ENCODE measurements at places on chromosomes 11 and 22.

DNA sequence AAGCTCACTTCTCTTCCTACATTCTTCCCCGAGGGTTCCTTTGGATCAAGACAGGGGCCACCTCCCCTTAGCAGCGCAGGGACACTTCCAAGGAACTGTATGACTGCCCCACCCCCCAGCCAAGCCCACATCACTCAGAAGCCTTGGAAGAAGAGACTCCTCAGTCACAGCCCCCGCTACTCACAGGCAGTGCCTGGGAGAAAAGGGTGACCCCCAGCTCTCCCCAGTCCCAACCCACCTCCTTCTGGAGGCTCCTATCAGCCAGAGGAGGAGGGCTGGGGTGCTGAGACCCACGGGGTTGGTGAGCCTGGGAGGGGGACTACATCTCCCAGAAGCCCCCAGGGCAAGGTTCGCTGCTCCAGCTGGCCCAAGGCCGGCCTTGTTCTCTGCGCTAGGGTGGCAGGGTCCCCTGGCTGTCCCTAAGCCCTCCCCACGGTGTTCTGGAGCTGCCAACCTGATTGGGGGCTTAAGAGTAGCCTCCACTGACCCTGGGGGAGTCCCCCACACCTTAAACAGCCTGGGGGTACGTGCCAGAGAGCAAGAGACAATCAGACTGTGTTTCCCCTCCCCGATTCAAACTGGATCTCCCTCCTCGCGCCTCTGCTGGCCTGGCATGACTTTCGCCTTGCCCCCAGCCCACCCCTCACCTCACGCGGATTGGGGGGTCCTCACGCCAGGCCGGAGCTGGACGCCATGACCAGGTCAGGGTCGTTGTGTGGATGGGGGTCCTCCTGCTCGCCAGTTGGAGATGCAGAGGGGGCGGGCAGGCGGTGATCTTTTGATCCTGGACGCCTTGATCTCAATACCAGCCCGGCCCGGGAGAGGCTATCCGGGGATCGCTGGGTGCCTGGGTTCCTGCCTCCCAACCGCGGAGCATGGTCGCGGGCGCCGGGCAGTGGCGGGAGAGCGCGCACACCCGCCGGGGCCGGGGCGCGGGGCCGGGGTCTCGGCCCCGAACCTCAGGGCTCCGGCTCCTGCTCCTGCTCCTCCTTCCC, 838 bp downstream of the BCL9L start:
- H3K36me3 ChIP-seq, result no peaks in the 10 kb centered on the region
- H3K4me1 ChIP-seq, result peaks cover 34% of the 10 kb centered on the region
- peak; percentile 82 for DNase-seq
- peak overlapping the region; percentile 11 for H3K27ac ChIP-seq

GRCh38 chr22:19663821-19664355, 50.4 kb upstream of the SEPTIN5 start:
- H3K36me3 ChIP-seq, result no peaks in the 10 kb centered on the region
- H3K27me3 ChIP-seq, result peaks cover 11% of the 10 kb centered on the region
- peaks cover 30% of the 10 kb centered on the region for H3K4me1 ChIP-seq
- peak; percentile 64 for DNase-seq

DNA sequence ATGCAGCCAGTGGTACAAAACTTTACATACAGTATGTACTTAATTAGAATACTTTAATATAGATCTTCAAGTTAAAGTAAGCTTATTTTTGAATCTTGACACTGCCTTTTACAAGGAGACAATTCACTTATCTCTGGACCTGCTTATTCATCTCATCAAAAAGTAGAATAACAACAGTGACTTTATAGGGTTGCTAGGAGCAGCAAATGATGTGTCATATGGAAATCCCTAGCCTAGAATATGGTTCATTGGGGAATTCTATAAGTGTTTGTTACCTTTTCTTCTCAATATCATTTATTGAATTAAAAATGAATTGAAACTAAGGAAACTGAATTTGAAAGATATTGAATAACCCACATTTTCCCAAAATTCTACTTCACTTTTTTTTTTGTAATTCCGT, 45.0 kb upstream of the FIBIN start:
- H3K27ac ChIP-seq, result no peak overlapping the region
- no peak overlapping the region for H3K4me3 ChIP-seq
- no peaks in the 10 kb centered on the region for H3K27me3 ChIP-seq
- H3K4me1 ChIP-seq, result peaks cover 3% of the 10 kb centered on the region

DNA sequence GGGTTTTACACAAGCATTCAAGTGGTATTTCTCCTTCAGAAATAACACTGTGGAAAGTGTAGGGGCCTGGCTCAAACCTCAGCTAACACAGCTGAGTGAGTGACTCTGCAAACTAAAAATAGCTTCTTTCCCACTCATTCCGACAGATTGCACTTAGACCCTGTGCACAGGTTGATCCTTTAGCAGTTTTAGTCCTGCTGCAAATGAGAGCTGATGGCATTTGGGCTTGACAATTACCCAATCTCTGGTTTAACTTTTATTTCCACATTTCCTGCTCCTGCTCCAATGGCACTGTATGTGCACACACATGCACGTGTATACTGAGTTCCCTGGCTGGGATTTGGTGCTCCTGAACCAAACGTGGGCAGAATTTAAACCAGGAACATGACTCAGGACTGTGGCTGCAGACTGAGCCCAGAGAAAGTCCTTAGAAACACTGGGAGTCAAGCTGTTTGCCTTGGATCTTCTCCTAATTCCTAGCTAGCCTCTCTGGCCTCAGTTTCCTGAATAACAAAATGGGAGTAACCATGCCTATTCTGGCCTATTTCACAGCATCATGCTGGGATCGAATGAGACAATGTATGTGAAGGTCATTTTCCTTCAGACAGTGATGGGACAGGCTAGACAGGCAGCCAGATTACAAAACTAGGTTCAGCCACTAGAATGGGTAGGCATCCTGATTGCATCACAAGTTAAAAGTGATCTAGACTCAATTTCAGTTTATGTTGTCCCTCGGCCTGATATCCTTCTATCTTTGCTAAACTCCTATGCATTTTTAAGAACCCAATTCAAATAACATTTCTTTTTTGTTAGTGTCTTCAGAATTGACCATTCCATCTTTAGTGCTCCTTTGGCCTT, 58.2 kb downstream of the SERGEF start:
- no peaks in the 10 kb centered on the region for H3K27me3 ChIP-seq
- H3K36me3 ChIP-seq, result peaks cover 12% of the 10 kb centered on the region
- DNase-seq, result no peak
- H3K4me1 ChIP-seq, result peaks cover 2% of the 10 kb centered on the region
- H3K4me3 ChIP-seq, result no peak overlapping the region

DNA sequence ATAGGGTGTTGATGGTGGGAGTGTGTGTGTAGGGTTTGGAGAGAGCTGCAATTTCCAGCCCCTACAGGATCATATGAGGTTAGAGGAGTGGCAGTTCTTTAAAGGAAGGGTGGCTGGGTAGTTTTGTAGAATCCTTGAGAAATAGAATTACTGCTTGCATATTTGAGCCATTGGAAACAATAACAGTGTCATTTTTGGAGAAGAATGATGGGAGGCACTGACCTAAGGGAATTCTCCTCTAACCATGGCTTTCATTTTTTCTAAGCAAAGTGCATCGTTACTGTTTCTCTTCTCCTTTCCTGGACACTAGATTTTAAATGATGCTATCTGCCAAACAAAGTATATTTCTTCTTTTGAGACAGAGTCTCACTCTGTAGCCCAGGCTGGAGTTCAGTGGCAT, 66.9 kb upstream of the RRM1 start:
- H3K4me1 ChIP-seq, result no peaks in the 10 kb centered on the region
- H3K4me3 ChIP-seq, result no peak overlapping the region
- H3K27ac ChIP-seq, result no peak overlapping the region
- no peak for DNase-seq
- H3K27me3 ChIP-seq, result no peaks in the 10 kb centered on the region

GRCh38 chr11:708511-708910, 2.5 kb downstream of the EPS8L2 start:
- no peak for DNase-seq
- no peak overlapping the region for H3K27ac ChIP-seq
- no peak overlapping the region for H3K4me3 ChIP-seq
- peaks cover 2% of the 10 kb centered on the region for H3K4me1 ChIP-seq
- no peaks in the 10 kb centered on the region for H3K36me3 ChIP-seq

DNA sequence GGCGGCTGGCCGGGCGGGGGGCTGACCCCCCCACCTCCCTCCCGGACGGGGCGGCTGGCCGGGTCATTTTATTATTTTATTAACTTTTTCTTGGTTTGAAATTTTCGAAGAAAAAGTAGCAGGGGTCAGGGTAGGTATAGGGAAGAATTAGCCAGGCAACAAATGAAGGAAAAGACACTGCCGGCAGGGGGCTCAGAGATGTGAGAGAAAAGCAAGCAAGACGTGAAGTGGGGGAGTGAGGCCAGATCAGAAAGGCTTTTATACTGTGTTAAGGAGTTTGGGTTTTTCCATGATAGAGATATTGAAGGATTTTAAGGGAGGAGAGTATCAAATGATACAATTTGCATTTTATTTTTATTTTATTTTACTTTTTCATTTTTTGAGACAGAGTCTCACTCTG, 19.0 kb downstream of the RNF214 start:
- peaks cover 5% of the 10 kb centered on the region for H3K36me3 ChIP-seq
- no peak for DNase-seq
- peak overlapping the region; percentile 82 for H3K27ac ChIP-seq
- peaks cover 5% of the 10 kb centered on the region for H3K4me1 ChIP-seq
- no peak overlapping the region for H3K4me3 ChIP-seq

- DNase-seq, result no peak
- no peak overlapping the region for H3K4me3 ChIP-seq
- H3K4me1 ChIP-seq, result peaks cover 51% of the 10 kb centered on the region
- H3K36me3 ChIP-seq, result peaks cover 7% of the 10 kb centered on the region
- H3K27me3 ChIP-seq, result peaks cover 3% of the 10 kb centered on the region
These were observed 5.4 kb downstream of the LDLRAD3 start for GRCh38 chr11:35949242-35949641.

DNA sequence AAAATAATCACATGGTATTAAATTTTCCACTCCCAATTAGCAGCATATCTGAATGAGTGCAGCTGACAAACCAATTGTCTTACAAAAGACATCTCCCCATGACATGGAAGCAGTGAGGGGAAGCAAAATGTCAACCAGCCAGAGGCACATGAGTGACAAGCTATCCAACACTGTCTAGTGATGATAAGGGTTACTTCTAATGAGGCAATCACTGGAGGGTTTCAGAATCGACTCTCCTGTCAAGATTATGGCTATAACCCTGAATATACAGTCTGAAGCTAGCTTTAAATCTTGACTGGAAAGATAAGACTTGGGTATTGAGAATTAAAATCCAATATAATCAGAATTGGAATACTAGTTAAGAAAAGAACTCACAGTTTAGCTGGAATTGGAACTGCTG, 50.3 kb downstream of the AMBRA1 start:
- no peak for DNase-seq
- H3K27ac ChIP-seq, result no peak overlapping the region
- H3K27me3 ChIP-seq, result no peaks in the 10 kb centered on the region
- H3K4me1 ChIP-seq, result no peaks in the 10 kb centered on the region
- H3K36me3 ChIP-seq, result no peaks in the 10 kb centered on the region
- no peak overlapping the region for H3K4me3 ChIP-seq

DNA sequence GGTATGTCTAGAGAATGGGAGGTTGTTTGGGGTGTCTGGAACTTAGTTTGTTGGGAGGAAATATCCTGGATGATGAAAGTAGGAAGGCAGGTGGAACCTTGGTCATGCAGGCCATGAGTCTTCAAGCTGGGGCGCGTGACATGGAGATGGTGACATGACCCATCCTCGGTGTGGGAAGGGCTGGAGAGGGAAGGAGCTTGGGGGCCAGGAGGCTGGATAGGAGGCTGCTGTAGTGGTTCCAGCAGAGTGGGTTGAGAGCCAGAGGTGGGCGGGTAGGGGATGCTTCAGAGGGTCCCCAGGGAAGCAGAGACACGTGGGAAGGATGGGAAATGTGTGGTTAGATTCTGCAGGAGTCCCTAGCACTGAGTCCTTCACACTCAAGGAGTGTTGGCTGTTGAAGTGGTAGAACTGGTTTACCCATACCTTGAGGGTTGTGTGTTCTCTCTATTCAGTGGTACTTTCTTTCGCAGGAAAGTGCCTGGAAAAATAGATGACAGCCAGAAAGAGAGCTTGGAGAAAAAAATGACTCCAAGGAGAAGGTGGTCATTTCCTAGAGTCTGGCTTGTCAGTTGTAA, 56.8 kb downstream of the LDLRAD3 start:
- no peak overlapping the region for H3K27ac ChIP-seq
- no peak for DNase-seq
- H3K27me3 ChIP-seq, result peaks cover 10% of the 10 kb centered on the region

DNA sequence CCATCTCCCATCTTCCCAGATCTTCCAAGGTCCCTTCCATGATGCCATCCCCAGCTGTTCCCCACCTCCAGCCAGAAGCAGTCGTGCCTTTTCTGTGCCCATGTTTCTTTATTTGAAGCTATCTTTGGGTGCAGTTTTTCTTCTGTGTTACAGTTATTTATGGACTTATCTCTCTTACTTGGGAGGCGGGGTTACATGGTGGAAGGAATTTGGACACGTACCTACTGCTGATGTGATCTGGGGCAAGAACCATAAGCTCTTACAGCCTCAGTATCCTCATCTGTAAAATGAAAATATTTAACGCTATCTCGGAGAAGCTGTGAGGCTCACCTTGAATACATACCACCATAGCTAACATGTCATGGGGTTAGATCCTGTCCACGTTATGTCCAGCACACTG, 98.9 kb downstream of the ZBTB16 start:
- DNase-seq, result no peak
- no peak overlapping the region for H3K27ac ChIP-seq
- no peaks in the 10 kb centered on the region for H3K36me3 ChIP-seq
- H3K4me1 ChIP-seq, result peaks cover 27% of the 10 kb centered on the region
- peaks cover 2% of the 10 kb centered on the region for H3K27me3 ChIP-seq

DNA sequence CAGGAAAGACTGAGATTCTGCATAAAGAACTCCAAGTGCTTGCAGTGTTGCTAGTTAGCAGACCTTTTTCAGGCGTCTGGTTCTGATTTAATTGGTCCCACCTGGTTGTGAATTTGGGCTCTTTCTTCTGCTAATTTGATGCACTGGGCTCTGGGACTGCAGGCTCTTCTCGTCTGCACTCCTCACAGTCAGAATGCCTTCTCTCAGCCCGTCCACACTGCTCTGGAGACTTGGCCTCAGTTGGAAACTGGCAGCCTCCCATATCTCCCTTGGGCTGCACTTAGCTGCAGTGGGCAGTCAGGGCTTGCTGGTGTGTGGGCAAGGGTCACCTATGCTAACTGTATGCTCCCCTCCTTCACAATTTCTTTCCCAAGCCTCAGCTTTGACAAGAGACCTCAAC, 1.5 kb downstream of the TRIM6 start:
- no peaks in the 10 kb centered on the region for H3K4me1 ChIP-seq
- no peak overlapping the region for H3K4me3 ChIP-seq
- peaks cover 3% of the 10 kb centered on the region for H3K27me3 ChIP-seq
- no peak overlapping the region for H3K27ac ChIP-seq

All from glutamatergic neuron (in vitro differentiated cells).